ENCODE measurements at places on chromosomes 16 and 17. TPM values are rescaled to one million over a fixed set of nuclear protein-coding genes. Genes with fewer than 3 reads are reported as not detected.

- H3K36me3 ChIP-seq: no peaks in the 10 kb centered on the region
- H3K27me3 ChIP-seq: peaks cover 6% of the 10 kb centered on the region
- H3K4me1 ChIP-seq: no peaks in the 10 kb centered on the region
- DNase-seq: no peak
- H3K4me3 ChIP-seq: no peak overlapping the region
These were observed 183.9 kb upstream of the CDH5 start for GRCh38 chr16:66182592-66182991.

GRCh38 chr16:50614955-50615724 lies 66.0 kb downstream of the SNX20 start:
- no peak for DNase-seq
- no peak overlapping the region for H3K4me3 ChIP-seq
- H3K36me3 ChIP-seq: peaks cover 99% of the 10 kb centered on the region
- H3K27me3 ChIP-seq: no peaks in the 10 kb centered on the region
- H3K27ac ChIP-seq: no peak overlapping the region
- peaks cover 100% of the 10 kb centered on the region for H3K4me1 ChIP-seq

DNA sequence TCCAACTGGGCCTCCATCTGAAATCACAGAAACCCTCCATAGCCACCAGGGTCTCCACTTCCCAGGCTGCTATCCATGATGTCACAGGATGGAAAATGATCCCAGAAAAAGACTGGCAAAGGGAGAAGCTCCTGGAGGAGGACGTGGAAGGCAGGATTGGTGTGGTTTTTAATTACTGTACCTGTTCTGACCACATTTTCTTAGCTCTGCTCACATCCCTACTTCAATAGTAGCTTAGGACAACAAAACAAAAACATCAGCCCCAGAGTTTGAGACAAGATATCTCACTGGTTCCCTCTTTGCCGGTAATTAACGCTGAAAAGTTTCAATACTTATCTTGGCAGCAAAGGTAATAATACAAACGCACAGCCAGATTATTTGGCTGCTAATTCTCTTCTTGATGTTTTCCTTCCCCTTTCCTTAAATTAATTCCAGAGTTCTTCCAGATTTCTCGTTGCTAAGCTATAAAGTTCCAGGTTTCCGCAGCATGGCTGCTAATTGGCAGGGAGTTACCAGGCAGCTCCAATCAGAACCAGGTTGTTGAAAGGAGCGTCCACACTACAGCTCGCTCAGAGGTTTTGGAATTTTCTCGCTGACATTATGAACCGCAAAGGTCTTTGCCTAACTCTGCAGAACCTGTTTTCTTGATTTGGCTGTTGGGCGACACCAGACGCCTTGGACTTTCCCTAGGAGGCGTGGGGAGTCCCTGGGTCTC lies 263.4 kb downstream of the MRTFB start:
- no peaks in the 10 kb centered on the region for H3K36me3 ChIP-seq
- H3K27me3 ChIP-seq: no peaks in the 10 kb centered on the region
- H3K4me3 ChIP-seq: no peak overlapping the region
- peaks cover 49% of the 10 kb centered on the region for H3K4me1 ChIP-seq

AIPL1 gene
- total RNA-seq: not detected

CENPX gene
- 166 TPM for total RNA-seq

CSF3 gene
- total RNA-seq: not detected
